ENCODE measurements at places on chromosomes 5 and 9. TPM values are rescaled to one million over a fixed set of nuclear protein-coding genes. Genes with fewer than 3 reads are reported as not detected.

Gene PCDHB6
- 2.4 TPM for total RNA-seq

Gene TUSC1
- 0.53 TPM for total RNA-seq

- no peak overlapping the region for H3K4me3 ChIP-seq
- H3K27me3 ChIP-seq = peaks cover 3% of the 10 kb centered on the region
- DNase-seq = no peak
- no peak overlapping the region for H3K27ac ChIP-seq
Observed at GRCh38 chr5:56569566-56569965, 245.8 kb upstream of the MAP3K1 start.

GRCh38 chr9:93204470-93205043 is 20.6 kb downstream of the WNK2 start:
- peaks cover 78% of the 10 kb centered on the region for H3K4me1 ChIP-seq
- H3K27ac ChIP-seq = peak overlapping the region; percentile 83
- H3K36me3 ChIP-seq = peaks cover 1% of the 10 kb centered on the region
- H3K4me3 ChIP-seq = peak overlapping the region; percentile 40

- DNase-seq = no peak
- no peaks in the 10 kb centered on the region for H3K36me3 ChIP-seq
- H3K27ac ChIP-seq = peak overlapping the region; percentile 3
- no peaks in the 10 kb centered on the region for H3K27me3 ChIP-seq
- peaks cover 27% of the 10 kb centered on the region for H3K4me1 ChIP-seq
Observed at GRCh38 chr5:34863946-34864345, 25.0 kb downstream of the TTC23L start.

Gene ADAMTSL1
- 2.1 TPM for total RNA-seq

DNA sequence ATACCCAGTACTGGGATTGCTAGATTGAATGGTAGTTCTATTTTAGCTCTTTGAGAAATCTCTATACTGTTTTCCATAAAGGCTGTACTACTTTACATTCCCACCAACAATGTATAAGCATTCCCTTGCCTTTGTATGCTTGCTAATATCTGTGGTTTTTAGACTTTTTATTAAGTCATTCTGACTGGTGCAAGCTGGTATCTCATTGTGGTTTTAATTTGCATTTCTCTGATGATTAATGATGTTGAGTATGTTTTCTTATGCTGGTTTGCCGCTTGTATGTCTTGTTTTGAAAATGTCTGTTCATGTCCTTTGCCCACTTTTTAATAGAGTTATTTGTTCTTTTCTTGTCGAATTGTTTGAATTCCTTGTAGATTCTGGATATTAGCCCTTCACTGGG is 512.7 kb upstream of the PAPPA start:
- no peak for DNase-seq
- peaks cover 13% of the 10 kb centered on the region for H3K27me3 ChIP-seq
- H3K4me1 ChIP-seq = no peaks in the 10 kb centered on the region
- no peak overlapping the region for H3K27ac ChIP-seq

Gene C9orf153
- total RNA-seq = 0.69 TPM

- H3K36me3 ChIP-seq = no peaks in the 10 kb centered on the region
- no peak overlapping the region for H3K27ac ChIP-seq
- peaks cover 45% of the 10 kb centered on the region for H3K27me3 ChIP-seq
Observed at GRCh38 chr5:2602451-2603271, 148.8 kb downstream of the IRX2 start.

- H3K27ac ChIP-seq = no peak overlapping the region
- DNase-seq = no peak
- peaks cover 12% of the 10 kb centered on the region for H3K27me3 ChIP-seq
- H3K36me3 ChIP-seq = peaks cover 8% of the 10 kb centered on the region
- H3K4me3 ChIP-seq = no peak overlapping the region
Observed at GRCh38 chr5:170865622-170866021, 3.8 kb downstream of the RANBP17 start.

Gene SHOC1
- total RNA-seq = not detected

- H3K27ac ChIP-seq = peak overlapping the region; percentile 60
- H3K27me3 ChIP-seq = no peaks in the 10 kb centered on the region
- no peak overlapping the region for H3K4me3 ChIP-seq
- no peak for DNase-seq
- H3K4me1 ChIP-seq = no peaks in the 10 kb centered on the region
Observed at GRCh38 chr5:91941588-91941987, 558.5 kb upstream of the ARRDC3 start.

DNA sequence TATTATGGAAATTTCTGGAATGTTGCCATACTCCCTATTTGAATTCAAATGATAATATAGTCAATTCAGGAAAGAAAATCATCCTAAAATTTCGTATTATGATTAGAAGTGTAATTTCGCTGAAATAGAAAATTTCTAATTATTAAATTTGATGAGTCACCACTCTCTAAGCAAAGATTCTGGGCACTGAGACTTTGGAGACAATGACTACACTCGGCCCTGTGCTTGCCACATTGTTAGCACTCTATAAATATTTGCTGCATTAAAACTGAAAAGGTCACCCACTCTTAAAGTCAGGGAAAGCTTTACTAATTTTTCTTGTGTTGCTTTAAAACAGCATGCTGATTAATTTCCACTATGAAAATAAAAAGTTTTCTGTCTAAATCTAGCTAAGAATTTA is 240.3 kb downstream of the TLE4 start:
- peaks cover 5% of the 10 kb centered on the region for H3K4me1 ChIP-seq
- no peak overlapping the region for H3K27ac ChIP-seq
- H3K36me3 ChIP-seq = no peaks in the 10 kb centered on the region
- no peak for DNase-seq

Gene AGXT2
- total RNA-seq = not detected

- H3K36me3 ChIP-seq = no peaks in the 10 kb centered on the region
- peaks cover 6% of the 10 kb centered on the region for H3K27me3 ChIP-seq
- H3K4me1 ChIP-seq = no peaks in the 10 kb centered on the region
- no peak overlapping the region for H3K4me3 ChIP-seq
- no peak overlapping the region for H3K27ac ChIP-seq
Observed at GRCh38 chr9:89576404-89576839, 28.4 kb upstream of the GADD45G start.

- H3K4me1 ChIP-seq = no peaks in the 10 kb centered on the region
- no peak for DNase-seq
- H3K27me3 ChIP-seq = no peaks in the 10 kb centered on the region
- H3K4me3 ChIP-seq = no peak overlapping the region
- H3K36me3 ChIP-seq = no peaks in the 10 kb centered on the region
- no peak overlapping the region for H3K27ac ChIP-seq
Observed at GRCh38 chr9:113319054-113319453, 15.9 kb upstream of the RNF183 start.

Gene PROB1
- total RNA-seq = 2.2 TPM

GRCh38 chr9:137491735-137492432 is 32.8 kb upstream of the NSMF start:
- no peaks in the 10 kb centered on the region for H3K4me1 ChIP-seq
- DNase-seq = no peak
- H3K4me3 ChIP-seq = no peak overlapping the region
- H3K27me3 ChIP-seq = no peaks in the 10 kb centered on the region

Gene BTNL8
- not detected for total RNA-seq

GRCh38 chr9:128992995-128993394 is 35.1 kb downstream of the SH3GLB2 start:
- DNase-seq = no peak
- H3K27ac ChIP-seq = no peak overlapping the region
- no peaks in the 10 kb centered on the region for H3K27me3 ChIP-seq
- peaks cover 25% of the 10 kb centered on the region for H3K36me3 ChIP-seq
- no peak overlapping the region for H3K4me3 ChIP-seq

- H3K27me3 ChIP-seq = no peaks in the 10 kb centered on the region
- no peaks in the 10 kb centered on the region for H3K4me1 ChIP-seq
- DNase-seq = peak; percentile 67
- no peak overlapping the region for H3K27ac ChIP-seq
- peaks cover 3% of the 10 kb centered on the region for H3K36me3 ChIP-seq
Observed at GRCh38 chr9:130235558-130236435, 29.8 kb upstream of the HMCN2 start.

- H3K4me3 ChIP-seq = no peak overlapping the region
- peaks cover 7% of the 10 kb centered on the region for H3K4me1 ChIP-seq
- peaks cover 7% of the 10 kb centered on the region for H3K36me3 ChIP-seq
- no peak for DNase-seq
- no peaks in the 10 kb centered on the region for H3K27me3 ChIP-seq
Observed at GRCh38 chr9:127406799-127407491, 10.0 kb downstream of the SLC2A8 start.

DNA sequence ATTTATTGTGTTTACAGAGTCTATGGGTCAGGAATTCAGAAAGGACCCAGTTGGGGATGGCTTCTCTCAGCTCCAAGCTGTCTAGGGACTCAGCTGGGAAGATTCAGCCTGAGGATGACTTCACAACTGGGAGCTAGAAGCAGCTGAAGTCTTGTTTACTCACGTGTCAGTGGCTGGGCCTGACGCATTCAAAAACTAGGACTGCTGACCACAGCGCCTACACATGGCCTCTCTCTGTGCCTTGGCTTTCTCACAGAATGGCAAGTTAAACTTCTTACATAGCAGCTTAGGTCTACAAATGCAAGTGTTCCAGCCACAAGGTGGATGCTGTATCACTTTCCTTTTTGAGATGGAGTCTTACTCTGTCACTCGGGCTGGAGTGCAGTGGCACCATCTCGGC is 16.3 kb upstream of the PPP2CA start:
- DNase-seq = no peak
- H3K4me3 ChIP-seq = no peak overlapping the region
- peak overlapping the region; percentile 20 for H3K27ac ChIP-seq
- H3K27me3 ChIP-seq = no peaks in the 10 kb centered on the region

- H3K36me3 ChIP-seq = no peaks in the 10 kb centered on the region
- no peak overlapping the region for H3K27ac ChIP-seq
- DNase-seq = peak; percentile 39
- H3K27me3 ChIP-seq = peaks cover 26% of the 10 kb centered on the region
Observed at GRCh38 chr5:176870110-176870591, 29.0 kb downstream of the HK3 start.

DNA sequence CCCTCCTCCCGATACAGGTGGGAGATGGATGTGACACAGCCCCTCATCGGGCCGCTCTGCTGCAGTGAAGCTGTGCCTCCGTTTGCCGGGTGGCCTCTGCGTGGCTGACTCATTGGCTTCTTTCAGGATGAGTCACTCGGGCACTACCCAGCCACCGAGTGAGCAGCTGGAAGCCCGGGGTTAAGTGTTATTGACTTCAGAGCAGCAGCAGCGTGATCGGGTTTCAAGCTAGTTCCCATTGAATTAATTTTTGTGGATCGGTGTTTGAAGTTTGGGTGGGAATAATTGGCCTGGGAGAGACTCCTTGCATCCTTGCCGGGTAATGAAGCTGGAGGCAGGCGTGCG is 266.4 kb upstream of the IRX4 start:
- no peak for DNase-seq
- peaks cover 35% of the 10 kb centered on the region for H3K27me3 ChIP-seq
- H3K4me1 ChIP-seq = peaks cover 11% of the 10 kb centered on the region
- no peaks in the 10 kb centered on the region for H3K36me3 ChIP-seq

Gene ARSI
- total RNA-seq = 0.24 TPM

Gene NR2F1
- total RNA-seq = 35.4 TPM

Gene HSPB3
- not detected for total RNA-seq

DNA sequence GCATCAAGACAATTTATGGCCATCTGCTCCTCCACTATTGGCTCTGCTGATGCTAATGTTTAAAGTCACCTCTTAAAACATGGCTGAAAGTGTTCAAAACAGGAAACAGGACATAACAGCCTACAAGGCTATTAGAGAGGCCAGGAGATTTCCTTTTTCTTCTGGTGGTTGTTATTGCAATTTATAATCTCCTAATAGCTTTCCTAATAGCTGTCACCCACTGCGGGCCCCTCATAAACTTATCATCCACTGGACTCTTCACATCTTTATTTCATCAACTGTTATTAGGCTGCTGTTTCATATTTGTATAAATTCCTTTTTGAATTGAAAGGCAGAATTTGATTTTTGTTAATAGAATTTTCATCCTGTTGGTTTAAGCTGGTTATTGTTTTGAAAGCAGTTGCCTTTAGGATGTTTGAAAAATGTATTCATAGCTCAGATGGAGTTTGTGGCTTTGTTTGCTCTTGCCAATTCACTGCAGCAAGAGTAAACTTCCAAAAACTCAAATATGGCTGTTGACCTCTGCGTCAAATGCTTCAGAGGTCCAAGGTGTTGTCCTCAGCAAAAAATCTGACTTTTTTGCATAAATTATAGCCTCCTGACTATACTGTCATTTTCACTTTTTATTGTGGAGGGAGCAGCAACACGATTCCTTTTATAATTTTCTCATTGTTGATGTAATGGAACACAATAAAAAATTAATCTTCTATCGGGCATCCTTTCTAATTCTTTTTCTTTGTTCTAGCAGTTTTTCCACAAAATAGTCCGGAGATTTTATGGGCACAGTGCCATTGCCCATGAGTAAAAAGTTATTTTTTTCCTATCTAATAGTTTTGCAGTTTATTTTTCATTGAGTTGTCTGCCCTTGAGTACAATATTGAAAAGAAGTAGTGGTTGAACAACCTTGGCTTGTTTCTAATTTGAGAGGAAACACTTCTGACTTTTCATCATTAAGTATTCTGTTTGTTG is 69.3 kb downstream of the MAT2B start:
- peaks cover 11% of the 10 kb centered on the region for H3K4me1 ChIP-seq
- no peaks in the 10 kb centered on the region for H3K36me3 ChIP-seq
- no peak overlapping the region for H3K27ac ChIP-seq
- no peak for DNase-seq
- no peak overlapping the region for H3K4me3 ChIP-seq
- H3K27me3 ChIP-seq = no peaks in the 10 kb centered on the region

Gene ARHGAP26
- 21.3 TPM for total RNA-seq

GRCh38 chr5:112614986-112615385 is 122.7 kb upstream of the APC start:
- no peak overlapping the region for H3K27ac ChIP-seq
- H3K4me1 ChIP-seq = no peaks in the 10 kb centered on the region
- H3K27me3 ChIP-seq = no peaks in the 10 kb centered on the region
- H3K36me3 ChIP-seq = no peaks in the 10 kb centered on the region
- H3K4me3 ChIP-seq = no peak overlapping the region
- no peak for DNase-seq

Gene PRUNE2
- 5.6 TPM for total RNA-seq

GRCh38 chr9:96551403-96551802 is 68.2 kb downstream of the CDC14B start:
- H3K27me3 ChIP-seq = no peaks in the 10 kb centered on the region
- H3K4me1 ChIP-seq = peaks cover 11% of the 10 kb centered on the region
- no peak overlapping the region for H3K4me3 ChIP-seq
- H3K27ac ChIP-seq = peak overlapping the region; percentile 48

GRCh38 chr9:121825031-121825691 is 173.7 kb downstream of the DAB2IP start:
- peaks cover 6% of the 10 kb centered on the region for H3K4me1 ChIP-seq
- H3K27me3 ChIP-seq = peaks cover 7% of the 10 kb centered on the region
- H3K36me3 ChIP-seq = no peaks in the 10 kb centered on the region
- H3K27ac ChIP-seq = no peak overlapping the region

DNA sequence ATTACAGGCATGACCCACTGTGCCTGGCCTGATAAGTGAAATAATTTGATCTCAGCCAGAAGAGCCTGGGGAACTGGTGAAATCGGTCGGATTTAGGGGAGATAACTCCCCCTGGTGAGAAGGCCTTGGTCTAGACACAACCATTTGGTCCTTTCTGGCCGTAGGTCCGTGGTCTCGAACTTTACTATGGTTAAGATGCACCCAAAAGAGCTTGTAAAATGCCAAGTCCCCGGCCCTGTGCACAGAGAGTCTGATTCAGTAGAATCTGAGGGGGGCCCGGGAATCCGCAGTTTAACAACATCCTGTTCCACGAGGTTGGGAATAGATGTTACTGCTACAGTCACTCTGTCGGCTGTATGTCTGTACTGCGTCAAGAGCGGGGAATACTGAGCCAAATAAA is 140.7 kb downstream of the C9orf50 start:
- DNase-seq = no peak
- H3K36me3 ChIP-seq = no peaks in the 10 kb centered on the region
- no peaks in the 10 kb centered on the region for H3K27me3 ChIP-seq
- peak overlapping the region; percentile 29 for H3K27ac ChIP-seq
- H3K4me3 ChIP-seq = no peak overlapping the region
- H3K4me1 ChIP-seq = peaks cover 36% of the 10 kb centered on the region

- peaks cover 10% of the 10 kb centered on the region for H3K4me1 ChIP-seq
- no peaks in the 10 kb centered on the region for H3K27me3 ChIP-seq
- no peaks in the 10 kb centered on the region for H3K36me3 ChIP-seq
Observed at GRCh38 chr9:137423514-137424291, 510 bp downstream of the NOXA1 start.
